ENCODE measurements at places on chromosomes 2 and 18.

GRCh38 chr2:4588606-4589005 lies 885.2 kb downstream of the DCDC2C start:
- DNase-seq: no peak

DNA sequence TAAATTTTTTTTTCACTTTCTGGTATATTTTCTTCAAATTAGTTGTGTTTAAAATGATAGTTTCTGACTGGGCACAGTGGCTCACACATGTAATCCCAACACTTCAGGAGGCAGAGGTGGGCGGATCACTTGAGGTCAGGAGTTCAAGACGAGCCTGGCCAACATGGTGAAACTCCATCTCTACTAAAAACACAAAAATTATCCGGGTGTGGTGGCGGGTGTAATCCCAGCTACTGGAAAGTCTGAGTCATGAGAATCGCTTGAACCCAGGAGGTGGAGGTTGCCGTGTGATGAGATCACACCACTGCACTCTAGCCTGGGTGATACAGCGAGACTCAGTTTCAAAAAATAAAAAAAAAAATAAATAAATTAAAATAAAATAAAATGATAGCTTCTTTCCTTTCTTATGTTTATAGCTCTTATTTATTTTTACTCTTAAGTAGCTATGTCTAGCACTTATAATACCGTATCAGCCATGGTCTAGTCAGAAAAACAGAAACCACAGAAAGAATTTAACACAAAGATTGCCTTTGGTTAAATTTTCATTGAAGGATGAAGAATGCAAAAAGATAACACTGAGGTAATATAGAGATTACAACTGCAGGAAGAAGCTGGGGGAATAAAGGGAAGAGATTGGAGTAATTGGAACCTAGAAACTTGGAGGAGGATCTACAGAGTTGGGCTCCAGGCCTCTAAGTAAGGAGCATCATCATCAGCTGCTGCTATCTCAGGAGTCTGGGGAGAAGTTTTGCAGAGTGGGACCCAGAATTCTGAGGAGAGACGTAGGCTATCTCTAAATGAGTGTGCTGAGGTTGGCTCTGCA lies 54.7 kb upstream of the MBOAT2 start:
- DNase-seq: no peak

GRCh38 chr18:12652861-12653401 lies 5.0 kb downstream of the SPIRE1 start:
- no peak for DNase-seq

GRCh38 chr2:228628682-228629081 lies 447.2 kb upstream of the SPHKAP start:
- DNase-seq: no peak

DNA sequence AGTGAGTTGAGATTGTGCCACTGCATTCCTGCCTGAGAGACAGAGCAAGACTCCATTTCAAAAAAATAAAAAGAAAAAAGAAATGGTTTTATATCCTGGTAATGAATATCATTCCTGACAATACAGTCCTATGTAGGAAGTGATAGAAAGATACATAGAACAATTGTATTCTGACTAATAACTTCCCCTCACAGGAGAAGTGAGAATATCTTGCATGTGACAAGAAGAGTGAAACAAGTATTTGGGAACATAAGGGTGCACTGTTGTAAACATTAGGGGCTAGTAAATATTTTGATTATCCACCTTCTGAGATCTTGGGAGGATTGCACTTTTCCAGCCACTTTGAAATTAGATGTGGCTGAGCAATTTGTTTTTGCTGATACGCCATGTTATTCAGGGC lies 40.7 kb downstream of the KLHL14 start:
- DNase-seq: no peak

DNA sequence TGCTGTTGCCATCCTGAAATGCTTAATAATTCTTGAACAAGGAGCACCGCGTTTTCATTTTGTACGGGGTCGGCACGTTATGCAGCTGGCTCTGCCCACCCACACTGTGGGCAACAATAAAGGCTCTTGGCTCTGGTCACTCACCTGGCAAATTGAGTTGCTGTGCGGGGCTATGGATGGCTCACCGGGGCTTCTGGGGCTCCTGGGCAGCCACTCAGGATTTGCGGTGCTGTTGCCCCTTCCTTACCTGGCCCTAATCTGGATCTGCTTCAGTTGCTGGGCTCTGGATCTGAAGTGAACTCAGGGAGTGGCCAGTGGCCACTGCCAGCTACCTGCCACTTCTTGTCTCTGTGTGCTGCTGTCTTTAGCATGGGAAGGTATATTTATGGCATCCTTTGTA lies 22.7 kb downstream of the RHOB start:
- DNase-seq: no peak

- DNase-seq: no peak
These were observed 62.0 kb upstream of the MRPS9 start for GRCh38 chr2:104975851-104976250.

GRCh38 chr18:23812546-23813440 lies 123.5 kb downstream of the LAMA3 start:
- no peak for DNase-seq

DNA sequence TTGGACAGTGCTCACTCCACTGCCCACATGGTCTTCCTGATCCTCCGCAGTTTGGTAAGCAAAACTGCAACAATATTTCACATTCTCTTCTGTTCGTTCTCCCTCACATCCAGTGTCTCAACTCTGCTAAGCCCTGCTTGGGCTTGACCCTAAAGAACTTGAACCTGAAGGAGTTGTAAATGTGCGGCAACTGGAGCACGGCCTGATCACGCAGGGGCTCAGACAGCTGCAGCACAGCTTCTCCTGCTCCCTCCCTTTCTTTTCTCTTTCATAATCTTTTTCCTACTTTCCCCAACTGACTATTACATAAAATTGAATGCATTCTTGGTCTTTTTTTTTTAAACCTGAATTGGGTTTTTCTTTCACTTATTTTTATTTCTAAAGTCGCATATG lies 10.2 kb downstream of the CYRIA start:
- DNase-seq: no peak

Measured in activated CD4-positive, alpha-beta T cell treated with anti-CD3 and anti-CD28 coated beads for 24 hours (primary cell).